ENCODE measurements at places on chromosomes 2 and 18. TPM values are rescaled to one million over a fixed set of nuclear protein-coding genes. Genes with fewer than 3 reads are reported as not detected.

CDKL4 gene
- total RNA-seq = 1.5 TPM

EMILIN1 gene
- total RNA-seq = 34.8 TPM

BUB1 gene
- total RNA-seq = 7.4 TPM

POTEF gene
- 0.54 TPM for total RNA-seq

SP110 gene
- total RNA-seq = 3.8 TPM

CXCR4 gene
- total RNA-seq = 13.9 TPM

LTBP1 gene
- 165 TPM for total RNA-seq

CIB4 gene
- total RNA-seq = not detected

ZNF396 gene
- 0.98 TPM for total RNA-seq

ELOA2 gene
- not detected for total RNA-seq

AQP12A gene
- total RNA-seq = not detected

TMEM185B gene
- 28.5 TPM for total RNA-seq

PCARE gene
- total RNA-seq = not detected
